Stimulated activated CD4-positive, alpha-beta T cell treated with anti-CD3 and anti-CD28 coated beads, TNF-alpha, amount 100 ng/mL, for 4 hours (primary cell): ENCODE measurements at places on chromosomes 11 and 22.

GRCh38 chr11:45872651-45873356, 12.6 kb upstream of the MAPK8IP1 start:
- no peak for DNase-seq

DNA sequence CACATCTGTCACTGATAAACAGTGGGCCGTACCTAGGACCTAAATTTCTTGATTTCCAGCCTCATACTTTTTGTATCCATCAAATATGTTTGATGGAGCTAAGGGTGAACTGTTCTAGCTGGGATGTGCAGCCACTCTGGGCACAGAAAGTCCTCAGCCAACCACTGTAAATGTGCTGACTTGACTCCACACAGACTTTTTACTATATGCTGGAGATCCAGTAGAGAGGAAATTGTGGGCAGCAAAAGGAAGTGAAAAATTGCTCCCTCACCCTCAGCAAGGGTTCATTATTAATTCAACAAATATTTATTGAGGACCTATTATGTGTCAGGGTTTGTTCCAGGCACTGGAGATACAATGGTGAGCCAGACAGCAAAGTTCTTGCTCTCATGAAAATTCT, 54.2 kb upstream of the AMPD3 start:
- no peak for DNase-seq

DNA sequence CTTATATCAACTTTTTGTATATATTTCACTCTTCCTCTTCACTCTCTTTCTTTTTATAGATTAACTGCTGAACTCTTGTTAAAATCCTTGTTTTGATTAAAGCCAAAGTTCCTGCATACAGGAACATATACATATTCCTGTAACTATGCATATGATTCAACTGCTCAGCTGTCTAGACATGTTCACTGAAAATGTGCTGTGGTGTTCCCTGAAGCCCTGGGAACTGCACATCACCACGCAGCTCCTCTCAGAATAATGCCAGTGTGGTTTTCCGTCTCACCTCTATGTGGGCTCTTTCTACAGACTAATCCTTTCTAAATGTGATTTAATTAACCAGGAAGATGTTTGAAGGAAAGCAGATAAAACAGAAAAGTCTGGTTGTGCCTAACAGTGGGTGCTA, 25.6 kb upstream of the MMP12 start:
- no peak for DNase-seq

DNA sequence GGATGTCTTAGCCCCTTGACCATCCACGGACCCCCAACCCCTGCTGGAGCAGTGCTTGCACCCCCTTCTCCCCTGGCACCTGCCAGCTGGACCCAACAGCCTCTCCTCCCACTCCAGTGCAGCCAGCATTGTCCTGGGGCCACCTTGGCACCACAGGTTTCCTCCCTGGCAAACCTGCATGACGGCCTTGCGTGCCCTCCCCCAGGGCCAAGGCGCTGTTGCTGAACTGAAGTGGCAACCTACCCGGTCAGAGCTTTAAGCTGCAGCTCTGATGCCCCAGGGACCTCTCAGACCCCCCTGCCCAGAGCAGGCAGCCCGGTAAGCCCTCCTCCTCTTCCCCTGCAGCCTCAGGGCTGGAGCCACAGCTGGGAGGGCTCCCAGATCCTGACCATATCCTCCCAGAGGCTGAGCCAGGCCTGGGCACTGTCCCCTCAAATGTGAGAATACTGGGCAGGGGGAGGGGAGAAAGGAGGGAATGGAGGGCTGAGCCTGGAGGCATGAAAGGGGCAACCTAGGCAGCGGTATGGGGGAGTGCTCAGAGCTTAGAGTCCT, 1.8 kb upstream of the LRRC75B start:
- DNase-seq: no peak

DNA sequence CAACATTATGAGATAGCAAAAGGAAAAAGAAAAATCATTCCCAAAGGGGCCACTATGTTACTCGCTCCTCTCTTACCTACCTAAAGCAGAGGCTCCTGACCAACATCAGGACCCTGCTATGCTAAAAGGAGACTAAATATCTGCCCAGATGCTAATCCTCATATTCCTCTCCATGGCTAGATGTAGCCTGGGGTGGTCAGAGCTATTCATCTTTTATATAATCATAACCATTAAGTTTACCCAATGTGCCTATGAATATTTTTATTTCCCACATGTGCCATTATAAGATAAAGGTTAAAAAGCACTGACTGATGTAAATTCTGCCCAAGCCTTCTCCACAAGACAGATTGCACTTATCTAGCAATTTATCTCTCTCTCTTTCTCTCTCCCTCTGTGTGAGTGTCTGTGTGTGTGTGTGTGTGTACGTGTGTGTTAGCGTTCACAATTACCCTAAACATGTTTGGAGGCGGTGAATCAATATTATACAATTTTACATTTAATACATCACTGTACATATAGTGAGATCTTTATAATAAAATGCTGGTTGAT, 41.2 kb upstream of the ANO5 start:
- DNase-seq: no peak
